ENCODE measurements at places on chromosomes 3 and 15. TPM values are rescaled to one million over a fixed set of nuclear protein-coding genes. Genes with fewer than 3 reads are reported as not detected.

GRCh38 chr3:28544831-28545230, 196.2 kb upstream of the AZI2 start:
- no peaks in the 10 kb centered on the region for H3K27me3 ChIP-seq
- no peak for DNase-seq
- H3K27ac ChIP-seq, result no peak overlapping the region
- no peak overlapping the region for H3K4me3 ChIP-seq

DNA sequence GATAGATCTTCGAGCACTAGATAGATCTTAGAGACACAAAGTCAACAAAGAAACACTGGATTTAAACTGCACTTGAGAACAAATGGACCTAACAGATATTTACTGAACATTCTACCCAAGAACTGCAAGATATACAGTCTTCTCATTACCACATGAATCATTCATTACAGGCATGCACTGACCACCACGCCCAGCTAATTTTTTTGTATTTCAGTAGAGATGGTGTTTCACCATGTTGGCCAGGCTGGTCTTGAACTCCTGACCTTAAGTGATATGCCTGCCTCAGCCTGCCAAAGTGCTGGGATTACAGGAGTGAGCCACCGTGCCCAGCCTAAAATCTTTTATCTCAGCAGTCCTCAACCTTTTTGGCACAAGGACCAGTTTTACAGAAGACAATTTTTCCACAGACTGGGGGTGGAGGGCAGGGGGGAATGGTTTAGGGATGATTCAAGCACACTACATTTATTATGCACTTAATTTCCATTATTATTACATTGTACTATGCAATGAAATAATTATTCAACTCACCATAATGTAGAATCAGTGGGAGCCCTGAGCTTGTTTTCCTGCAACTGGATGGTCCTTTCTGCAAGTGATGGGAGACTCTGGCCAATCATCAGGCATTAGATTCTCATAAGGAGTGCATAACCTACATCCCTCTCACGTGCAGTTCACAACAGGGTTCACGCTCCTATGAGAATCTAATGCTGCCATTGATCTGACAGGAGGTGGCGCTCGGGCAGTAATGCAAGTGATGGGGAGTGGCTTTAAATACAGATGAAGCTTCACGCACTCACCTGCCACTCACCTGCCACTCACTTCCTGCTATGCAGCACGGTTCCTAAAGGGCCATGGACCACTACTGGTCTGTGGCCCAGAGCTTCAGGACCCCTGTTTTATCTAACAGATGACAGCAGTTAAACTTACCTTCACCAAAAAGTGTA, 21.7 kb downstream of the CSNK1G1 start:
- no peaks in the 10 kb centered on the region for H3K4me1 ChIP-seq
- DNase-seq, result no peak

- peaks cover under 1% of the 10 kb centered on the region for H3K4me1 ChIP-seq
- no peaks in the 10 kb centered on the region for H3K27me3 ChIP-seq
- no peak overlapping the region for H3K4me3 ChIP-seq
These were observed 708.9 kb upstream of the NECTIN3 start for GRCh38 chr3:110362751-110363150.

Gene LMCD1
- total RNA-seq, result 103 TPM

DNA sequence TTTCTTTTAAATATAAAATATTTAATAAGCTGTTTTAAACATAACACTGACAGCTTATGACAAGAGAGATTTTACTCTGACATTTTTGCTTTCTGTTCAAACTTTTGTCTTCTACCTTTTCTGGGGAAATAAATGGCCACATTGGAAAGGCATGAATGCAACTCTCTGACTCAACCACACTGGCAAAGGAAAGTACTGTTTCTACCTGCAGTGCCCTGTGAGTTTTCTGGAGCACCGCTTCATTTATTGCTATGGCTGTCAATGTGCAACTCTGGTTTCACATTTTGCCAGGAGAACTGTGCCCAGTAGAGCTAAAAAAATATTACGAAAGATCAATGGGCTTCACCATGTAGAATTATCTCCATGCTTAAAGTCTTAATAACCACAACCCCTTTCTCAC, 15.1 kb downstream of the PDZRN3 start:
- H3K4me1 ChIP-seq, result no peaks in the 10 kb centered on the region
- DNase-seq, result no peak
- H3K36me3 ChIP-seq, result no peaks in the 10 kb centered on the region
- H3K27me3 ChIP-seq, result no peaks in the 10 kb centered on the region
- H3K27ac ChIP-seq, result no peak overlapping the region

Gene U2SURP
- 110 TPM for total RNA-seq

Gene CD276
- total RNA-seq, result 43.1 TPM

Gene IQCF5
- total RNA-seq, result 114 TPM

GRCh38 chr3:111884411-111885018, 25.4 kb downstream of the PHLDB2 start:
- no peaks in the 10 kb centered on the region for H3K27me3 ChIP-seq
- H3K4me1 ChIP-seq, result no peaks in the 10 kb centered on the region
- no peak overlapping the region for H3K4me3 ChIP-seq
- H3K27ac ChIP-seq, result no peak overlapping the region
- H3K36me3 ChIP-seq, result no peaks in the 10 kb centered on the region

DNA sequence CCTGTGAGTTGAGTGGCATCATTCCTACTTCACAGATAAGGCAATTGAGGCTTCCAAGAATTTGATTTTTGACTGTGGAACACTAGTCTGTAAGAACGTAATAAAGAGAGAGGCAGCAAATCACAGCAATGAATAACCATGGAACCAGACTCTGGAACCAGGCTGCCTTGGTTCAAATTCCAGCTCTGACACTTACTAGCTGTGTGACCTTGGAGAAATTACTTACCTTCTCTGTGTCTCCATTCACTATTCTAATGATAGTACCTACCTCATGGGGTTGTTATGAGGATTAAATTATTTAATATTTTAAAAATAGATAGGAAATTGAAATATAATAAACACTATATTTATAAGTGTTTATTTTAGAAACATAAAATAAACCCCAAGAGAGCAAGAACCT, 12.6 kb upstream of the IGDCC3 start:
- peaks cover 12% of the 10 kb centered on the region for H3K4me1 ChIP-seq
- no peak for DNase-seq
- no peaks in the 10 kb centered on the region for H3K27me3 ChIP-seq
- H3K36me3 ChIP-seq, result no peaks in the 10 kb centered on the region
- no peak overlapping the region for H3K4me3 ChIP-seq

DNA sequence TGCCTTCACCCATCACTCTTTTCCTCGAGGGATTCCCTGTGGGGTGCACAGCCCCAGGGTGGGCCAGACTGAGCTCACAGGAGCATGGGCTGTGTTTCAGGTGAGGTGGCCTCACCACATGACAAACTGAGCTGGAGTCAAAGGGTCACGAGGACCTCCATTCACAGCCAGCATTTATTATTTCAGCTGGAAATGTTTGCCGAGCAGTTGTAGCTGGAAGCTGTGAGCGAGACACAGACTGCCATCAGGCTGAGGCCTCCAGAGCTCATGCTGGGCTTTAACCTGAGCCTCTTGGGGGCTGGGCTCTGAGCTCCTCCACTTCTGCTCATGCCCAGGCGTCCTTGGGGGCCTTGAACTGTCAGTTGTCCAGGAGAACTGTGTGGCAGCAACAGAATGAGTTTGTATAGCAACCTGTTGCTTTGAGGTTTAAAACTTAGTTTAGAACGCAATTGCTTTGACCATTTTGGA, 57.5 kb downstream of the FLNB start:
- H3K4me3 ChIP-seq, result no peak overlapping the region
- peaks cover 31% of the 10 kb centered on the region for H3K4me1 ChIP-seq
- no peak for DNase-seq
- no peaks in the 10 kb centered on the region for H3K27me3 ChIP-seq
- H3K36me3 ChIP-seq, result no peaks in the 10 kb centered on the region

- H3K36me3 ChIP-seq, result no peaks in the 10 kb centered on the region
- H3K4me3 ChIP-seq, result no peak overlapping the region
- no peaks in the 10 kb centered on the region for H3K27me3 ChIP-seq
- no peak for DNase-seq
These were observed 38.4 kb downstream of the ABTB1 start for GRCh38 chr3:127711021-127711695.

Gene OXTR
- total RNA-seq, result 1.8 TPM

- DNase-seq, result no peak
- H3K36me3 ChIP-seq, result no peaks in the 10 kb centered on the region
- H3K4me3 ChIP-seq, result no peak overlapping the region
- no peaks in the 10 kb centered on the region for H3K27me3 ChIP-seq
These were observed 207.6 kb downstream of the ADAMTS17 start for GRCh38 chr15:100134089-100134583.

Gene ITPKA
- 16.7 TPM for total RNA-seq

Gene ZNF619
- total RNA-seq, result 4.1 TPM

Gene P2RY13
- total RNA-seq, result 0.31 TPM

DNA sequence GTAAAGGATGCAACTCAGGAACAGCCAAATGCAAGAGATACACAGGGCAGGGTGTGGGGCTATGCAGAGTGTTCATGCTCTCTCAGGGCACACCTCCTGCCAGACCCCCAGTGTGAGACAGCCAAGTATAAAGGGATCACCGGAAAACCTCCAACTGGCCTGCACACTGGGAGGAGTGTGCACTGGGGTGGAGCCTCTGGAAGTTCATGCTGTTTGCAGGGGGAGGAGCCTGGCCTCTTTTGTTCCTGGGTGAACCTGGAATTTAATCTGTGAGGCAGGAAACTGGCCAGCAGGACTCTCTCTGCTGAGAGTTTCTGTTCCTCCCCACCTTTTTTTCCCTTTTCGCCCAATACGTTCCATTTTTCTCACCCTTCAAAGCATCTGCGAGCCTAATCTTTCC, 204.1 kb downstream of the WNT5A start:
- no peaks in the 10 kb centered on the region for H3K4me1 ChIP-seq
- H3K36me3 ChIP-seq, result no peaks in the 10 kb centered on the region
- no peak overlapping the region for H3K4me3 ChIP-seq
- no peaks in the 10 kb centered on the region for H3K27me3 ChIP-seq
- no peak overlapping the region for H3K27ac ChIP-seq
- DNase-seq, result no peak

GRCh38 chr3:73470860-73471259, 153.9 kb downstream of the PDZRN3 start:
- H3K27me3 ChIP-seq, result no peaks in the 10 kb centered on the region
- no peak for DNase-seq
- no peaks in the 10 kb centered on the region for H3K4me1 ChIP-seq
- H3K27ac ChIP-seq, result no peak overlapping the region
- no peak overlapping the region for H3K4me3 ChIP-seq

Gene SLC41A3
- 220 TPM for total RNA-seq

- peak overlapping the region; percentile 54 for H3K4me3 ChIP-seq
- no peak for DNase-seq
- H3K36me3 ChIP-seq, result no peaks in the 10 kb centered on the region
- peaks cover 11% of the 10 kb centered on the region for H3K4me1 ChIP-seq
- no peaks in the 10 kb centered on the region for H3K27me3 ChIP-seq
These were observed 883 bp downstream of the CFAP92 start for GRCh38 chr3:128992926-128993460.

DNA sequence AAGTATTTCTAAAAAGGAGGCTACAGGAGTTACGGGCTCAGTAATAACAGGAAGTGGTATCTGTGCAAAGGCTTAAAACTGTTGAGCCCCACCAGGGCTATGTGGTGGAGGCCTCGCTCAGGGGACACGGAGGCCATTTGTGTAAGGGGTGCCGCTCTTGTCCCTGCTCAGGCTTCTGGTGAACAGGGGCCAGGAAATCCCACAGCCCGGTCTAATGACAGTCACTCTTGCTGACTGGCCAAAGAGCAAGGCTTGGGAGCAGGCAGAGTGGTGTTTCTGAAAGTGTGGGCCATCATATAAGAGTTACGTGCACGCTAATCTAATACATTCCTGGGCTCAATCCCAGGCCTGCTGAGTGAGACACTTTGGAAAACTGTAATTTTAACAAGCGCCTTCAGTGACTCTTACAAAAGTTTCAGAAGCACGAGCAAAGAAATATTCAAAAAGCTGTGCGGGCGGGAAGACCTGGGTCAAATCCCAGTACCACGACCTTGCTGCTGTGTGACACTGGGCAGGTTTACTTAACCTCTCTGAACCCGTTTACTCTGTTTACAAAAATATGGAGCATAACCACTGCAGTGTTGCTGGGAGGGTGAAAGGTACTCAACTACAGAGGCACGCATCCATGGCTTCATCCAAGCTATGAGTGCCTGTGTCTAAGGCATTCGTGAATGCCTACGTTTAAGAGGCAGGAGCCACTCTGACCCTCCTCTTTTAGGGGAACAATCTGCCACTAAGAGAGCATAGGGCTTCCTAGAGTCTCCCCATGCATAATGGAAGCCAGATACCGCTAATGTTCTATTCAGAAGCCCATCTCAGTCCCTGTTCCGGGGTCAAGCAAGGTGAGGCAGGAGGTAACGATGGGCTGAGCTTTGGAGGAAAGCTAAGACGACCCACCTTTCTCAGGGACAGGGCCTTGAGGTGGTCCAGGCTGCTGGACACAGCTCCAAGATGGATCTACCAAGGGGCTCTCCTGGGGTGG, 2.0 kb downstream of the ATP10A start:
- no peaks in the 10 kb centered on the region for H3K27me3 ChIP-seq
- DNase-seq, result no peak

DNA sequence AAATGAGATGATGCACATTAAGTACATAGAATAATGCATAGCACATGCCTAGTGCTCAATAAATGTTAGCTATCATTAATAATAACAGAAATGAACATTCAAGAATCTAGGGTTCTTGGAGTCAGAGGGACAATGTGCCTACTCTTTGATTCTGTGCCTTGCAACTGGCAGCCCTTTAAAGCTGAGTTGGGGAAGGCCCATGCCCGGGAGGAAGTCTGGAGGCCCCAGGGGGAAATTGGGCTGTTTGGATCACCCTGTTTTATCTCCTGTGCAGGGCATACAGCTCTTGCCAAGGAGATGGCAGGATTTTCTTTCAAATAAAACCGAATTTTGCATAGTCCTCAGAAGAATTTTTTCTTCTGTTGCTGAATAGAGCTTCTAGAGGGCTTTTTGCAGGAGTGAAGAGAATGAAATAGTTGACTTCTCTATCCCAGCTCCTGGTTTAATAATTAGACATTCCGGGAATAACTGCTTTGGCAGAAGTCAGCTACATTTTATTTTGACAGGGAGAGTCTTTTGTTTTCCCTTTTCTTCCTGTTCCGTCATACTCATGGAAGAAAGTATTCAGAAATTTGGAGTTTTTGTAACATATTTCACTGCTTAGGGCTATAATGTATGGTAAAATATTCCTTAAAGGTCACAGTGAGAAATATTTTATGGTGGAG, 18.0 kb upstream of the KCNAB1 start:
- no peaks in the 10 kb centered on the region for H3K36me3 ChIP-seq
- H3K27me3 ChIP-seq, result no peaks in the 10 kb centered on the region
- H3K27ac ChIP-seq, result no peak overlapping the region
- DNase-seq, result no peak
- no peak overlapping the region for H3K4me3 ChIP-seq
- peaks cover 12% of the 10 kb centered on the region for H3K4me1 ChIP-seq
